ENCODE measurements at places on chromosomes 1 and 21.

- DNase-seq = no peak
Observed at GRCh38 chr1:115074839-115075534, 14.3 kb downstream of the TSPAN2 start.

GRCh38 chr1:93488207-93488606 lies 40.3 kb downstream of the FNBP1L start:
- DNase-seq = no peak

DNA sequence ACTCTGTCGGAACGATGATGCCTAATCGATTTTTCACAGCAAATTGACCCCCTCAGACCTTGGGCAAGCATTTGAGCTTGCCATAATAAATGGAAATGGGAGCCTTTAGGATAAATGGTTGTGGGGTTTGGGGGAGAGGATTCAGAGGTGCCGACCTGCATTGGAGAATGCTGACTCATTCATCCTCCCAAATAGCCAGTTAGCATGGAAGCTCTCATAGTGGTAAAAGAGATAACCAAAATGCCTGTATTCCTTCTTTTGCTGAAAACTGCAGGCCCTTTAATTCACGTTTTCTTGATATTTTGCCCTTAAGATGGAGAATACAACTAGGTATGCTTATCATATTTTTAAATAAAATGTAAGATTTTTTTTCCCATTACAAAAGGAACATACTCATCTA lies 392.6 kb upstream of the DEPDC1 start:
- DNase-seq = no peak

DNA sequence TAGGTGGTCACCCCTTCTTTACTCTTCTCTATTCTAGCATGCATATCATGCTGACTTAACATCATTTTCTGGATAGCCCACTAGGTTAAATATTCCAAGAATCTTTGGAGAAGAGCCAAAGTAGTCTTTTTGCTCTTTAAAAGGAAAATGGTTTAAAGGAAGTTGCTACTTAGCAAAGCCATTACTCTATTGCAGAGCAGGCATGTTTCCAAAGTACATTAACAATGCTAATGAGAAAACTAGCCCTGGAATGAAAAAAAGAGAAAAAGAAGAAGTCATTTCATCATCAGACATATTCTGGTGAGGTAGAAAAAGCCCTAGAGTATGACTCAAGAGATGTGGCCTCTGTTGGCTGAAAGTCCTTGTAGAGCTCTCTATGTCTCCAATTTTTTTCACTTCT lies 74.0 kb downstream of the NUF2 start:
- no peak for DNase-seq

DNA sequence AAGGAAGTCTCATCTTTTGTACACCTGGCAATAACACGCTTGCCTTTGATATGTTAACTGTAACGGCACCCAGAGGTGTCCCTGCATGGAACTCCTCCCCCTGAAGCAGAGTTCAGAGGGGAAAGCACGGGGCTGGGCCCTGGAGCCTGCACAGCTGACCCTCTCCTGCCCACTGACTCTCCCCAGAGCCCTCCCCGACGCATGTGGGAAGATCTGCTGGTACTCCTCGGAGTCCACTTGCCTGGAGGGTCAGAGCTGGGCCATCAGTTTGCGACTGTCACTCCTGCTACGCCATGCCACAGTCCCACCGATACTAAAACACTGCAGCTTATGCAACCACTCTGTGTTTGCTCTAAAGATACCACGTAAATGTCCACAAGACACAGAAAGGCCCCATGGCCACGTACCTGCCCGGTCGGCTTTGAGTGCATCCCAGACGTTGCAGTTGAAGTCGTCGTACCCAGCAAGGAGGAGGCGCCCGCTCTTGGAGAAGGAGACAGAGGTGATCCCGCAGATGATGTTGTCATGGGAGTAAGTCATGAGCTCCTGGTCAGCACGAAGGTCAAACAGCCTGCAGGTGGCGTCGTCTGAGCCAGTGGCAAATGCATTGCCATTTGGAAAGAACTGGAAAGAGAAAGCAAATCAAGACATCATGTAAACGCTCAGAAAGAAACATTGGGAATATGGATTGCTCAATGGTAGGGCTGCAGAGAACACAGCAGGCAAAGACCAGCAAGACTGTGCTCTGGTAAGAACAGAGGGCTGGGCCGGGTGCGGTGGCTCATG lies 10.6 kb upstream of the NADK start:
- no peak for DNase-seq

- DNase-seq = no peak
Observed at GRCh38 chr1:228957535-228957934, 222.3 kb downstream of the RHOU start.

- no peak for DNase-seq
Observed at GRCh38 chr1:181208083-181208482, 119.6 kb downstream of the IER5 start.

DNA sequence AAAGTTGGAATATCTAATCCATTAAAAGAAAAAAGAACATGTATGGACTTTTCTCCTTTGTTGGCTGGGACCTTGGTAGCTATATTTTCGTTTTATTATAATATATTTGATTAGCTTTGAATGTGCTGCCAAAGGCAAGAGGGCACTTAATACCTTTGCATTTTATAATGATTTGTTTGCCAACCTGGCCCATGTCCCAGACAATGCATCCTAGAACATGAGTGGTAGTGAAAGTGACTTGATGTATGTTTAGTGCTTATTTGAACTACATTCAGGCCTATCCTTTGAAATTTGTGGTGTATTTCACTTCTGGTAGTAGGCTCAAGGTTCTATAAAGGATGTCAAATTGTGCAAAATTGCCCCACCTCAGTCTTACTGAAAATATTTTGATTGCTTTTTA lies 25.9 kb downstream of the CACHD1 start:
- DNase-seq = no peak

- peak; percentile 72 for DNase-seq
Observed at GRCh38 chr1:211935448-211935970, 99.8 kb downstream of the INTS7 start.
